NCI-H1092 (cell line): ENCODE measurements at places on chromosomes 12 and 14.

DNA sequence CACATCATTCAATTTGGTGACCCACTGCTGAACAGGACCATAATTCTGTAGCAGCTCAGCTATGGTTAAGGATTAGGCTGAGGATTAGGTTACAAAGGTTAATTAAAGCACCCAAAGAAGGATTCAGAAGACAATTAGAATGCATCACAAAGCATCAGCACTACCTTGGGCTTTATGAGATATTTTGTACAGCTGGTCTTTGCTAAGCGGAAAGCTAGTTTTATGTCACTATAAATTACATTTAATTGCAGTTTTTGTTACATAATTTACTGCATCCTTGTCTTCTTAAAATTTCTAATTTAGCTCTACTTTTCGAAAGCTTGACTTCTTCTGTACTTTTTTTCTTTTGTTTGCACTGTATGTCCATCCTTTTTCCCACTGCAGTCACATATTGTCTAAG lies 711.5 kb downstream of the RPS29 start:
- no peak for DNase-seq

DNA sequence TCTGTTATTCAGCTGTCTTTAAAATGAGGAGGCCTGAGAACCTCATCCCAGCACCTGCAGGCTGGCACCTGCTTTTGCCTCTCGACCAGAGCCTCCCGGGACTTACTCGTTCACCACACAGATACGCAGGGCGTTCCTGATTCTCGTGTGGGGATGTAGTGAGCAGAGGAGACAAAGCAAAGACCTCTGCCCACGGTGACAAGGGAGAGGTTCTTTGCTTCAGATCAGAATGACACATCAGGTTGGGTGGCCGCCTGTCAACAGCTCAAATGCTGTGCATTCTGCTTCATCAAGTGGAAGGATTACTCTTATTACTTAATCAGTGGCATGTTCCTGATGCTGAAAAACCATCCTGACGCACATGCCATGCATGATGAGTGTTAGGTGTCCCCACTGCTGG lies 24.4 kb downstream of the DEGS2 start:
- DNase-seq = no peak

- DNase-seq = no peak
Observed at GRCh38 chr14:77097006-77097699, 905 bp upstream of the CIPC start.

DNA sequence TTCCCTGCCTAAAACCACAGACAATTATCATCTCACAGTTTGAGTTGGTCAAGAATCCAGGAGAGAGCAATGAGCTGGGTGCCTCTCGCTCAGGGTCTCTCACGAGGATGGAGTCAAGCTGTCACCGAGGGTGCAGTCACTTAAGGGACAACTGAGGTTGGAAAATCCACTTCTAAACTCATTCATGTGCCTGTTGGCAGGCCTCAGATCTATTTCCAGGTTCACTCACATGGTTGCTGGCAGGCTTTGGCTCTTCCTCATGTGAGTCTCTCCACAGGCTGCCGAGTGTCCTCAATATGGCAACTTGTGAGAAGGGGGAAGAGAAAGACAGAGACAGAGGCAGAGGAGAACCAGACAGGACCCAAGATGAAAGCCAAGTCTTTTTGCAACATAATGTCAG lies 10.5 kb upstream of the OR10P1 start:
- DNase-seq = no peak

DNA sequence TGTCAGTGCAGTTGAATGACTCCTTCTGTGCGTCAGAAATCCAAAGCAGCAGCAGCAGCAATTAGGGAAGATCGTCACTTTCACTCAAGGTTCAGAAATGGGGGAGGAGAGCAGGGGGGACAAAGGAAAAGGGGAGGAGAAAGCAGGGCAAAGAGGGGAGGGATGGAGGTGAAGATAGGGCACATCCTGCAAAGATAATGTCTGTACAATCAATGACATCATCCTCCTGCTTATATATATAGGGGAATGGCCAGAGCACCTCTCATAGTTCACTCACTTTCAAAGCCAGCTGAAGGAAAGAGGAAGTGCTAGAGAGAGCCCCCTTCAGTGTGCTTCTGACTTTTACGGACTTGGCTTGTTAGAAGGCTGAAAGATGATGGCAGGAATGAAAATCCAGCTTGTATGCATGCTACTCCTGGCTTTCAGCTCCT lies at the start of gene NTS:
Gene NTS, plus strand, starts transcription at position 265 of the 431 bp plus-strand sequence. Its CDS starts 109 bp downstream, at position 374.
- DNase-seq = no peak

GRCh38 chr12:3792623-3793288 lies 39.8 kb upstream of the CRACR2A start:
- no peak for DNase-seq
